Lung microvascular endothelial cell (primary cell): ENCODE measurements at places on chromosomes 7 and 10. TPM values are rescaled to one million over a fixed set of nuclear protein-coding genes. Genes with fewer than 3 reads are reported as not detected.

DNA sequence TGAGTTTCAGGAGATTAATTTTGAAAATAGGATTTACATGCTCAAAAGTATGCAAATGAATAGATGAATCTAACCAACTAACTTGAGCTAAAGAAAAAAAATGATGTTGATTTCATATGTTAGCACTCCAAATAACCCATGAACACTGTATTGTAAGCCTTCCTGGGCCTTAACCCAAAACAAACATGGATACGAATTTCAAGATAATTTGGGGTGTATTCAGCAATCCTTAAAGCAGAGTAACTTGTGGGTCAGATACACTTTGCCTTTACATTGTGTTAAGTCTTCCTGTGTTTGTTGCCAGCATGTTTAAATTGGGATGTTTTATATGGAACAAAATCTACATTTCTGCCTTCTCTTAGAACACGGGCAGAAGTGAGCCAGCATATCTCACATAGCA is 124.2 kb upstream of the WDR11 start:
- DNase-seq, result no peak

DNA sequence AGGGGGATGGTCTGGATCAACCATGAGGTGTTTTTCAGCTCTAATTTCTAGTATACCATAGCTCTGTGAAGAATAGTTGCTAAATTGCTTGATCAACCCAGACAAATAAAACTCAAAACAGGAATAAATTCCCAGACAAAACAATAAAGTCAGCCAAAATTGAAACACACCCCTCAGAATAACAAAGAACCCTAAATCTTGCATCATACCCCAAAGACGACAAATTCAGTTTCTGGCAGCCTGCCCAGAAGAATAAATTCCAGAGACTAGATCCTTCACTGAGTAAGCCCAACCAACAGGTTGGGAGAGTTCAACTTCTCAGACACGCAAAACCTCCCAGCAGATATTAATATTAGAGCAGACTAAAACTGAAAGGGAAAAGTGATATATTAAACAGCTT is 11.2 kb upstream of the SEM1 start:
- DNase-seq, result no peak

GRCh38 chr10:123250640-123251039 is 96.4 kb downstream of the BUB3 start:
- DNase-seq, result no peak

- no peak for DNase-seq
Observed at GRCh38 chr10:132199268-132199853, 12.6 kb downstream of the DPYSL4 start.

DNA sequence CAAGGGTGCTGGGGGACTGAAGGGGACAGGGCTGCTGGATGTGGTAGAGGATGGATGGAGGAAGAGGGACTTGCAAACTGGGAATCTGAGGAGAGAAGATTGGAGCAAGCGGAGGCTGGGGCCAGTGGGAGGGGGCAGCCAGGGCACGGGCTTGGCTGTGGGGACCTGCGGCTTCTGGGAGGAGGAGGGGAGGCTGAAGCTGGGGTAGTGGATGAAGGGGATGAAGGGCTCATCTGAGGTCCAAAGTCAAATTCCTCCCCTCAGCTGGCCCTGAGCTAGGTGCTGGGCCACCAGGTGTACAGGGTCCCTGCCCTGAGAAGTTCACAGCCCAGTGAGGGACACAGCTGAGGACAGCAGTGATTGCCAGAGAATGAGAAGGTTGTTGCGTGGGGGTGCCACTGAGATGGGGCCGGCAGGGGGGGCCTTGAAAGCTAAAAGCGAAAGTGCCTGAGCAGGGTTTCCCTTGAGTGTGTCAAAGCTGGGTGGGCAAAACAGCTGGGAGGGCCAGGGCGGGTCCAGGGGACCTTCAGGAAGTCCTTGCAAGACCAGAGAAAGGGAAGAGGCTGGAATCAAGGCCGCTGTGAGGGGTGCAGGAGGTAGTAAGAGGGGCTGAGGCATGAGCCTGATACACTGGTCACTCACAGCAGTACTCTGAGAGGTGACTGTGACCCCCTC is 75.2 kb downstream of the MYL10 start:
- DNase-seq, result no peak

GRCh38 chr10:70960316-70960715 is 72.0 kb upstream of the PCBD1 start:
- DNase-seq, result no peak

GRCh38 chr10:68565658-68566057 is 5.5 kb downstream of the TET1 start:
- DNase-seq, result no peak

GRCh38 chr7:98788966-98789365 is 80.8 kb downstream of the TMEM130 start:
- DNase-seq, result no peak

DNA sequence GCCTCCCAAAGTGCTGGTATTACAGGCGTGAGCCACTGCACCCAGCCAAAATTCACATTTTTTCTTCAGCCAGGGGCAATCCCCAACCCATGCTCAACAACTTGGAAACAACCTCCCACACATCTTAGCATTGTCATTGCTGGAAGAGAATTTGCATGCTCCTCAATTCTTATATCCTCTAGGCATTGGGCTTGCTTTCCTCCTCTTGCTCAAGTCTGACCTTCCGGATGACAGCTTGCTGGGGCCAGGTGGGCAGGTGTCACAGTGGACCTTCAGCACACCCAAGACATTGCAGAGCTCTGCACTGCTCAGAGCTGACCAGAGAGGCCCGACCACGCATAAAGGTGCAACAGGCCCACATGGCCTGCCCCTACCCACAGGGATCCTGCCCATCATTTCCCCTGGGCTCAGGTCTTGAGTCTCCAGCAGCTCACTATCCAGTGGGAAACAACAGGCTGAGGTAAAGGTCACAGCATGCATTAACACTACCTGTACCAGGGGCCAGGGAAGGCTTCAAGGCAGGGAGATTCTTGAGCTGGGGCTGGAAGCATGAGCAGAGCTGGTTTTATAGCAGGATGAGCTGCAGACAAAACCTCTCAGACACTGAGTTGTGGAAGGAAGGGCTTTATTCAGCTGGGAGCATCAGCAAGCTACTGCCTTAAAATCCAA is 6.8 kb upstream of the GPR15LG start:
- no peak for DNase-seq

GRCh38 chr7:131454498-131454897 is 101.9 kb downstream of the PODXL start:
- DNase-seq, result no peak

The ITPRID1 gene
- total RNA-seq, result not detected in 2 replicates

The AKR1C1 gene
- 8.7 and 18.7 TPM in 2 replicates for total RNA-seq

The KLLN gene
- 0.20 and 0.22 TPM in 2 replicates for total RNA-seq

The RARRES2 gene
- total RNA-seq, result 0.22 and 2.8 TPM in 2 replicates

The EN2 gene
- total RNA-seq, result not detected in 2 replicates

The HOXA6 gene
- 2.0 and 2.4 TPM in 2 replicates for total RNA-seq

The FEZF1 gene
- total RNA-seq, result not detected in 2 replicates
